ENCODE measurements at places on chromosomes 11 and 22. TPM values are rescaled to one million over a fixed set of nuclear protein-coding genes. Genes with fewer than 3 reads are reported as not detected.

The LRP4 gene
- 11.5 TPM for total RNA-seq

The PTPRJ gene
- 8.3 TPM for total RNA-seq

DNA sequence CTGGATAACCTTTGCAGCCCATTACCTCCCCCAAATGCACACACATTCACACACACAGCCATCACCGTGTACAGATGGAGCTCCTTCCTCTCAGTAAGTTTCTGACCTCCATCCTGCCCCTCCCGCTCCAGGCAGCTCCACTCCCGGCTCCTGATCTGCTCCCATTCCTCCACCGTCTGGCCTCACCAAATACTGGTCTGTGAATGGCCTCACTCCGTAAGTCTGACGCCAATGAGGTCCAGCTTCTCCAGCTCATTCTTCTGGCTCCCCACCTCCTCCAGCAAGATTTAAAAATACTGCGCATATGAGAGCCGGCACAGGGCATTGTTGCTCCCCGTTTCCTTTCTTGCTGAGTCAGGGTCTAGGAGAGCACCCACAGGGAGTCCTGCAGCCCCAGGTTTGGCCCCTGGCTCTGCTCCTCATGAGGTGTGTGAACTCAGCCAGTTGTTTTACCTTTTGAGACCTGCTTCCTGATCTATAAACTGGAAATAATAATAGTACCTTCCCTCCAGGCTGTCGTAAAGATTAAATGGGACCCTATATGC, 14.0 kb upstream of the TUB start:
- peak; percentile 8 for DNase-seq

- no peak for DNase-seq
Observed at GRCh38 chr11:86896441-86896841, 58.8 kb downstream of the FZD4 start.

GRCh38 chr11:92837595-92837994, 131.9 kb upstream of the MTNR1B start:
- DNase-seq = no peak

DNA sequence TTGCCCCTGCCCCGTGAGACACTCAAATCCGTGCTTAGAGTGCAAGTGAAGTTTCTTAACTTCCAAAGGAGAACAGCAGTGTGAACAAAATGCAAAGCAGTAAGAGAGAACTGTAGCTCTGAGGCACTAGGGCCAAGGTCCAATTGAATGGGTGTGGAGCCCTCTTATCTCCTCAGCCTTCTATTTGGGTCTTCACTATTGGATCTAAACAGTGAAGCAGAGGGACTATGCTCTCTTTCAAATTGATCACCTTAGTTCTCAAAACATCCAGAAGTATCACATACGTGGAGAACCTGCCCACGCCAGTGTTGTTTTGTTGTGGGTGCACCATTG, 49.6 kb downstream of the C22orf31 start:
- no peak for DNase-seq

- DNase-seq = no peak
Observed at GRCh38 chr11:118958577-118958976, 2.5 kb downstream of the UPK2 start.

DNA sequence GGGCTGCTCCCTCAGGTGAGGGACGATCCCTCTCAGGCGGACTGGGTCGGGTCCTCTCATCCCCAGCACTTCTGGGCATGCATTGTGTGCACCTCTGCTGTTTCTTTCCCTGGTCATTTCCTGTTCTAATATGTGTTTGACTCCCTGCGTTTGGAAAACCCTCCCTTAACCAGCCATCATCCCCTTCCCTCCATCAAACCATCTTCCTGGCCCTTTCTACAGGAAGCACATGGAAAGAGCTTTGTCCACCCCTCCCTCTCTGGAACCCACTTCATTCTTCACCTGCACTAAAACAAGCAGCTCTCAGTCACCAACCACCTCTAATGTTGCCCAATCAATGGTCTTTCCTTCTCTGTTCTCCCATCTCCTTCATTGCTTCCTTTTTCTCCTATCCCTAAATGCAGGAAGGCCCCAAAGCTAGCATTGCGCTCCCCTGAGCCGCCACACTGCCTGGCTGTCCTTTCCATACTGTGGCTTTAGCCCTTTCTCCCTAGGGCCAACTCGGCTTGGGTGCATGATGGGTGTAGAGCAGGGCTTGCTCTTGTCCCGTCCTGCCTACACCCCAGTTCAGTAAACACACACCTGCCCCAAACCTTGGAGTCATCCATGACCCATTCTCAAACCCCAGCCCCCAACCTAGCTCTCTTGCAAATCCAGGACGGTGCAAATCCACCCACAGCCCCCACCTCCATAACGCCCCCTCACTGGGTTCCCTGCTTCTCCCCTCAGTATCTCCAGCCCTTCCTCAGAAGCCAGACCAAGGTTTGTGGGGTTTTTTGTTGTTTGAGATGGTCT, 5.4 kb upstream of the GAS2L1 start:
- DNase-seq = no peak

DNA sequence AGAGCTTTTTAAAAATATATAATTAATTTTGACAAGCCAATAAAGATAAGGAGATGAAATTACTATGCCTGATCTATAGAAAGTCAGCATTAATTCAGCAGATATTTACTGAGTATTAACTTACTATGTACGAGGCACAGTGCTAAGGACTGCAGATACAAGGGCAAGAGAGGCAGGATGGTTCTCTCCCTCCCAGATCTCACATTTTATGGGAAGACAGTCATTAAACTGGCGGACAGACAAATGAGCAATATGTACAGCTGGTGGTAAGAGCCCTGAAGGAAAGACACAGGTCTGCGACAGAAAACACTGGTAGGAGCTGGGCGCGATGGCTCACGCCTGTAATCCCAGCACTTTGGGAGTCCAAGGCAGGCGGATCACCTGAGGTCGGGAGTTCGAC, 36.8 kb downstream of the MCHR1 start:
- DNase-seq = no peak

DNA sequence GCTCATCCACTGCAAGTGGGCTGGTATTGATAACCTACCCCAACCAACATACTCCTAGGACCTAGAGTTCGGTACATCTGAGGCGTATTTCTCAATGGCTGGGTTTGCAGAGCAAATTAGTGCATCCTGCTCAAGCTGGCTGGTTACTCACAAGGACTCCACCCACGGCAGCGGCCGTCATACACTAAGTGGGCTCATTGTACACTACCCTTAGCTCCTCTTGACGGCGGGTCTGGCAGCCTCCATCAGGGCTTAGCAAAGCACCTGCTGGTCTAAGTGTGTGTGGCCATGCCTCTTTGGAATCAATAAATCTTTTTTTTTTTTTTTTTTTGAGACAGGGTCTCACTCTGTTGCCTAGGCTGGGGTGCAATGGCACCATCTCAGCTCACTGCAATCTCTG, 20.2 kb upstream of the KCNJ11 start:
- DNase-seq = no peak

DNA sequence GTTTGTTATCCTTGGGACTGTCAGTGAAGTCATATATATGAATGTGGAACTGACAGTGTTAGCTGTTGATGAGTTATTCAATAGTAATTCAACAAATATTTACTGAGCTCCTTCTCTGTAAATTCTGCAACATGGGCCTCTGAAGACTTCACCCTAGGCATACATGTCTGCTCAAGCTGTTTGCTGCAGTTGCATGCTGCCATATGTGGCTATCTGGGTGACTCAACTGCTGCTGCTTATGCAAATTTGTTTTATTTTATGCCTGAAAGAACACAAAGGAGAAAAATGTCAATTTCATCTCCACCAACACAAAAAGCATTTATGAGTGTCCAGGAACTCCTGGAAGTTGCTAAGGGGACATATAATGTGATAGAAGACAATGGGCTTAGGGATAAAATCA, 417.6 kb downstream of the AASDHPPT start:
- DNase-seq = no peak

DNA sequence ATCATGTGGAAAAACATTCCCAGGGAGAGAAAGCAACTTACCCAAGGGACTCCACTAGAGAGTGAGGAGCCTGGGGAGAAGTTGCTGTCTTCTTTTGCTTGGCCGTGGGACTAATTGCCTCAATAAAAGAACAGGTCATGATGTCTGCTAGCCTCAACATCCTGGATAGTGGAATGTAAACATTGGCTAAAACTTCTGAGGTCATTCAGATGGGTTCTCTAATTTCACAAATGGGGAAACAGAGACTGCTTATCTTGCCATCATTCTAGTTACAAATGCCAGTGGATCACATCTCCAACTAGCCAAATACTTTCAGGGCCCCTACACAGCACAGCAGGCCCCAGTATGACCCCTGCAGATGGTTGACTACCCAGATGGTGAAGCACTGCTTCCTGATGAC, 28.4 kb upstream of the PAMR1 start:
- peak; percentile 16 for DNase-seq

GRCh38 chr11:65499713-65500386, 1.0 kb downstream of the MALAT1 start:
- no peak for DNase-seq

DNA sequence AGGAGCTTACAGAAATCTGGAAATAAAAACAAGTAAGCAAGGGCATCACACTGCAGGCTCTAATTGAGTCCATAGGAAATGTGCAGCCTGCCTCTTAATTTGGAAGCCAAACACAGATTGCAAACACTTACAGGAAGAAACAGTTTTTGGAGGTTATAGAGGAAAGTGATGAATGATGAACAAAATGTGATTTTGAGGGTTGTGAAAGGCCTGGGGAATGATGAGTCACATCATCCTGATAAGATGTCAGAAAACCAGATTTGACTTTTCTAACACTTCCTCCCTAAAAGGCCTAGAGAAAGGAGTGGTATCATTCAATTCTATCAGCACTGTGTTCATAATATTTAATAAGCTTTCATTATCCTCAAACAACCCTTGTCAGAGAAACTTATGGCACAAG, 96.6 kb upstream of the POU2AF2 start:
- no peak for DNase-seq
